ENCODE measurements at places on chromosomes 7 and 10.

GRCh38 chr7:37128327-37129034 is 320.2 kb downstream of the ELMO1 start:
- no peak for DNase-seq

DNA sequence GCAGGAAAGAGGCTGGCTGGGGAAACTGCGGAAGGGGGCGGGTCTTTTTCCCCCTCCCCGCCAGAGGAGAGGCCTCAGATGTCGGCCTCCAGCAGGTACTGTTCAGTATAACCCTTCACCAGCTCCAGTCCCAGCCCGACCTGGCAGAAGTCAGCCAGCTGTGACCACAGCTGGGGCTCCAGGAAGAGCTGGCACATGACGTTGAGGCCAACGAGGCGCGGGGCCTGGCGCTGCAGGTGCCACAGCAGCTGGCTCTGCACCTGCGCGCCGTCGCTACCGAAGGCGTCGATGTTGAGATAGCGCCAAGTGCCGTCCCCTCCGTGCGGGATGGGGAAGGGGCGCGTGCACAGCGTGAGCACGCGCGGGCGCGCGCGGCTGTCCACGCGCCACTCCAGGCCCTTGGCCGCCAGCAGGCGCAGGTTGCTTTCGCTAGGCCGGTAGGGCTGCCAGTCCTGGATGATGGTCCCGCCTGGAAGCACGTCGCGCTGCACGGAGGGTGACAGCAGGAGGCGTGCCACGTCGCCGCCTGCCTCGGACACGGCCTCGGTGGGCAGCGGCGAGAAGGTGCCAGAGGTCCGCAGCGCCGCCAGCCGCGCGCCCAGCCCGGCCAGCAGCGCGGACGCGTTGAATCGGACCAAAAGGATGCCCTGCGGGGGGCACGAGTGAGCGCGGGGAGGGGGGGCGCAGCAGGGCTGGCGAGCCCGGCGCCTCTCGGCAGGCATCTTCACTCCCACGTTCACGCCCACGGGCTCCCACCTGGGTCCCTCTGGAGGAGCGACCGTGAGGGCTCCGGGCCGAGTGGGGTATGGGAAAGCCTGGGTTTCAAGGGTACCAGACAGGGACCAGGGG is 6.9 kb upstream of the VGF start:
- no peak for DNase-seq

- DNase-seq: peak; percentile 85
Observed at GRCh38 chr10:30002426-30003266, 56.7 kb downstream of the JCAD start.

GRCh38 chr10:15897287-15897686 is 37.0 kb upstream of the MINDY3 start:
- DNase-seq: peak; percentile 63

- peak; percentile 38 for DNase-seq
Observed at GRCh38 chr7:156735851-156736250, 95.3 kb downstream of the RNF32 start.

DNA sequence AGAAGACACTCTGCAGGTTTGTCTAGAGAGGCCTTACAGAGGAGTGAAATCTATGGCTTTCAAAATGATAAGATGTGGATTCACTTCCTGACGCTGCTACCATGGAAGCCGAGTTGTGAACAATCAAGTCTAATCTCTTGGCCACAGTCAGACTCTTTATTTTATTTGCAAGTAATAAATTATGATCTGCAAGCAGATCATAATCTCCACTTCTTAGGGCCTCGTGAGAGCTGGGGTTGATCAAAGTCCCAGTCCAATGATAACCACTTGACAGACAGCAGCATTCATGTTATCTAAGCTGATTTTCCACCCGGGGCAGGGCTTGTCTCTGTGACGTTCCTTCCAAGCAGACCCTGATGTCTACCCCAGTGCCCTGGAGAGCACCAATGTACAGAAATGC is 776.4 kb upstream of the AUTS2 start:
- no peak for DNase-seq

- DNase-seq: no peak
Observed at GRCh38 chr7:158731761-158732160, 27.2 kb upstream of the NCAPG2 start.

GRCh38 chr7:1800902-1801301 is 130.8 kb downstream of the ELFN1 start:
- DNase-seq: no peak

- no peak for DNase-seq
Observed at GRCh38 chr10:122419016-122419415, 35.4 kb upstream of the ARMS2 start.

GRCh38 chr7:112383671-112384417 is 66.4 kb upstream of the IFRD1 start:
- peak; percentile 17 for DNase-seq

DNA sequence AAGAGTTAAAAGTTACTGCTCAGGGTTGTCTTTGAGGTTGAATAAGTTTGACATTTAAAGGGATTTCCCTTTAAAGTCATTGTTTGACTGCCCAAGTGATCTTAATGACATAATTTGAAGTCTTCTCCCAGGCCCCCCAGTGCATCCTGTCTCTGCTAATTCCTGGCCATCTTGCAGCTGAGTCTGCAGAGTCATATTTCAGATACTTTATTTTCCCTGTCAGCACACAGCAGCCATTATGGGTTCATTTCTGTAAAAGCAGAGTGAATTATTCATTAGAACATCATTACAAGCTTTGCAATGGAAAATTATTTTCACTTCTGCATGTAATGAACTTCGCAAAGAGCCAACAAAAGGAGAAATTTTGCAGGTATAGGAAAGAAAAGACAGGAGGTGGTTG is 536.6 kb downstream of the GALNT17 start:
- no peak for DNase-seq

DNA sequence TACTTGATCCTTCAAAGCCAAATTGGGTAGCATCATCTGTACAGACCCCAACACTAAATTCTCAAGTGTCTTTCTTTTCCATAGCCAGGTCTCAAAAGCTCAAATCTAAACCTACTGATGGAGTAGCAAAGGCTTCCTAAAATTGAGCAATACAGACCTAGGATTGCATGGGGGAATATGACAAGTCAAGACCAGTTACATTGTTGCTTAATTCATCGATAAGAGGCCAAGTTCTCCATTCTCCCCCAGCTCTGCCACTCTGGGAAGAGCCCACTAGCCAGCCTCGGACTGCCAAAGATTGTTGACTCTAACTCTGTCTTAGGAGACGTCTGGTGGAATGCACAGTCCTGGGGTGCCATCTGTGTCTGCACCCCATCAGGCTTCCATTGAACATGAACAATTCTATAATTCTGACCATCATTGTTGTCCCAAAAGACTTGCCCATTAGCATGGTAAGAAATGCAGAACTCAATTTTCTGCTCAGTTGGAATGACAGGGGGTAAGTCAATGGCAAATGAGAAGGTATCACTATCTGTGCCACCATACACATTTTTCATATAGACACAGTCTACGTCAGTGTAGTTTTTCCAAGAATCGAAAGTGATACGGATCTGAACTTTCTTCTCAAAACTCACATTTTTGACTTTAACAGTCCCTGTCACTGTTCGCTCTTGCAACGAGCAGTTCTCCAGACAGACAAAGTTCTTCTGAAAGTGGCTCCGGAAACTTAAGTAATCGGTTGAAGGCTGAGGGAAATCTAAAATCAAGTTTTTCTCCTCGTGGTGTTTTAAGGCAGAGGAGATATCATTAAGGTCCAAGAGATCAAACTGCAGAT is 2.9 kb downstream of the PPP1R3C start:
- DNase-seq: peak; percentile 46

DNA sequence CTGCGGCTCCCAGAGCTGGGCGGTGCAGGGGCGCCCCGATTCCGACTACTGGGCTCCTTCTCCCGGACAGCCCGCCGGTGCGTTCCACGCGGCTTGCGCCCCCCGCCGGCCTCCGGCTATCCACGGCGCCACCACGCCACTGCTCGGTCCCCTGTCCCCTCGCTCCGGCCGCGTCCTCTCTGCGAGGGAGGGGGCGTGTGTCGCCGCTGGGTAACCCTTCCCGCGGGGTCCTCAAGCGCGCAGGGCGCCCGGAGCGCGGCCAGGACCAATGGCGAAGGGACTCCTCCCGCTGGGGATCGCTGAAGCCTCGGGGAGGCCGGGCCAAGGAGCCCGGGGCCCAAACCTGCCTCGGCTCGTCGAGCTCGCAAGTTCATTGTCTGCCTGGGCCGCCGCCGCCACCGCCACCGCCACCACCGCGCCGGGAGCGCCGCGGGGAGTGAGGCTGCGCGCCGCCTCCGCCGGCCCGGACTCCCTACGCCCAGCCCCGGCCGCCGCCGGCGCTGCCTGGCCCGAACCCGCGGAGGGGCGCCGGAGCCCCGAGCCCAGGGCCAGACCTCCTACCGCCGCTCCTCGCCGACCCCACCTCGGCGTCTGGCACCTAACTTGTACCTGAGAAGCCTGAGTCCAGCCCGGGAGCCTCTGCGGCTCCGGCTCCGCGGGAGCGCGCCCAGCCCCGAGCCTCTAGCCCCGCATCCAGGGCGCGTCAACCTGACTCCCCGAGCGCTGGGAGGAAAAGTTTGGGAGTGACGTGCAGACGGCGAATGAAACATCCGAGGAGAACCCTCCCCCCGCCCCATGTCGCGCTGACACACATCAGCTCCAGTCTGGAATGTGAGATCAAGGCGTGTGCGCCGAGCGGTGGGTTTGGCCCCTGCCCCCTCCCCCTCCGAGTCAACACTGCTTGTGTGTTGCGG is at the start of gene CHST15:
CHST15 (minus strand) TSS at position 739 of the 914 bp plus-strand sequence. CDS start 47,386 bp downstream, outside the sequence.
- peak; percentile 91 for DNase-seq

GRCh38 chr7:77222065-77222464 is 22.4 kb upstream of the FGL2 start:
- DNase-seq: no peak

GRCh38 chr10:123945325-123945920 is 53.8 kb upstream of the CPXM2 start:
- DNase-seq: peak; percentile 19

DNA sequence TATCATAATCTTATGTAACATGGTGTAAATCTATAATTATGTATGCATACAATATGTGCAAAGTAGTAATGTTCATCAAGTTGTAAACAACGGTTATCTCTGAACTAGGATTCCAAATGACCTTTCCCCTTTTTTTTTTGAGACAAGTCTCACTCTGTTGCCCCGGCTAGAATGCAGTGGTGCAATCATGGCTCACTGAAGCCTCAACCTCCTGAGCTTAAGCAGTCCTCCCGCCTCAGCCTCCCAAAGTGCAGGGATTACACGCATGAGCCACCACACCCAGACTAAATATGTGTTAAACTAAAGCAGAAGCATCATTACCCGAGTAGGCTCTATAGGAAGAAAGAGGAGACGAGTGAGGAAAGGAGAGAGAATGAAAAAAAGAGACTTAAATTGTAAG is 7.8 kb upstream of the KMT2C start:
- DNase-seq: no peak

GRCh38 chr10:21336476-21337170 is 188.9 kb downstream of the SKIDA1 start:
- peak; percentile 95 for DNase-seq

- DNase-seq: peak; percentile 31
Observed at GRCh38 chr10:28677888-28678686, 766 bp downstream of the BAMBI start.

GRCh38 chr10:29540016-29540415 is 94.8 kb downstream of the SVIL start:
- DNase-seq: no peak

GRCh38 chr10:122190176-122190943 is 80.7 kb upstream of the BTBD16 start:
- DNase-seq: no peak

- peak; percentile 67 for DNase-seq
Observed at GRCh38 chr7:92644406-92645113, 54.4 kb upstream of the FAM133B start.

GRCh38 chr10:132309471-132309865 is 1.7 kb upstream of the STK32C start:
- DNase-seq: no peak

DNA sequence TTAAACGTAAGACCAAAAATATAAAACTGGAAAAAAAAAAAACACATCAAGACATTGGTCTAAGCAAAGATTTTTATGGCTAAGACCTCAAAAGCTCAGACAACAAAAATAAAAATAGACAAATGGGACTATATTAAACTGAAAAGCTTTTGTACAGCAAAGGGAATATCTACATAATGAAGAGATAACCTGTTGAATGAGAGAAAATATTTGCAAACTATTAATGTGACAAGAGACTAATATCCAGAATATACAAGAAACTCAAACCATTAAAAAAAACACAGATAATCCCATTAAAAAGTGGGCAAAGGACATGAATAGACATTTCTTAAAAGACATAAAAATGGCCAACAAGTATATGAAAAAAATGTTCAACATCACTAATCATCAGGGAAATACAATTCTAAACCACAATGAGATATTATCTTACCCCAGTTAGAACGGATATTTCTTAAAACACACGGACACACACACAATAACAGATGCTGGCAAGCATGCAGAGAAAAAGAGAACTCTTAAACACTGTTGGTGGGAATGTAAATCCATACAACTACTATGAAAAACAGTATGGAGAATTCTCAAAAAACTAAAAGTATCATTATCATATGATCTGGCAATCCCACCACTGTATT is 28.8 kb downstream of the CNOT4 start:
- DNase-seq: no peak

DNA sequence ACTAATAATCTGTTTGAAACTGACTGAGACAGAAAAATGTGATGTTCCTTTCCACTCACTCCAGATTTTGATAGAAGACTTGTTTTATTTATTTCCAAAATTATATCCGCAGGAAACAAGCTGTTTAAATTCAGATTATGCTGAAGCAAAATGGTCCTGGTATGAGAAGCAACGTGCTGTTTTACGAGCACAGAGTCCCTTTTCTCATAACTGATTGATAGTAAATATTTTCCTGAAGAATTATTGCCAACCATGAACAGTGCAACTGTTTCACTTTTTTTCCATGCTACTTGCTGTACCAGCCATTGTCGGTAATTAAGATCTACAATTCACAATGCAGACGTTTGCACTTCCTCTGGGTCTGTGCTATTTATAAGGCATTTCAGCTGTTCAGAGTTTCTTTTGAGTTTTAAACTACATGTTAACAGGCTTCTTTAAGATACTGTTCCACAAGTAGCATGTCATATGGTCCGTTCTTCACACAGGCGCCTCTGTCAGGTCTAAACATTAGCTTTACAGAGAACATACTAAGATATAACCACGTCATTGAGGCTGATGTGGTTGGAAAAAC is 103.8 kb downstream of the POLL start:
- DNase-seq: no peak
